SIG-M5 (cell line): ENCODE measurements at places on chromosomes 7 and 10.

DNA sequence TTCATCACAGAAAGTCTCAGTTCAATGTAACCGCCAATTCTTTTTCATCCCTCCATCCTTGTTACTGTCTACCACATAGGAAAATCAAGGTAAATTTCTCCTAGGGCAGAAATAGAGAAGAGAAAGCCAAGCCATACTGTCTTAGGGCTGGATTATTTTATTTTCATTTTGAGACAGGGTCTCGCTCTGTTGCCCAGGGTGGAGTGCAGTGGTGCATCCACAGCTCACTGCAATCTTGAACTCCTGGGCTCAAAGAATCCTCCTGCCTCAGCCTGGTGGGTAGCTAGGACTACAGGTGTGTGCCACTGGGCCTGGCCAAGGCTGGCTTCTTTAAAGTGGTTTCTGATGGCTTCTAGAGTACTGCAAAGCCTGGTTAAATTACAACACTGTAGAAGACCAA lies 181.7 kb downstream of the SRPK2 start:
- no peak for DNase-seq

- DNase-seq = no peak
These were observed 98.2 kb upstream of the NEBL start for GRCh38 chr10:20995123-20995987.

GRCh38 chr7:77812290-77812685 lies 13.7 kb downstream of the PHTF2 start:
- no peak for DNase-seq

DNA sequence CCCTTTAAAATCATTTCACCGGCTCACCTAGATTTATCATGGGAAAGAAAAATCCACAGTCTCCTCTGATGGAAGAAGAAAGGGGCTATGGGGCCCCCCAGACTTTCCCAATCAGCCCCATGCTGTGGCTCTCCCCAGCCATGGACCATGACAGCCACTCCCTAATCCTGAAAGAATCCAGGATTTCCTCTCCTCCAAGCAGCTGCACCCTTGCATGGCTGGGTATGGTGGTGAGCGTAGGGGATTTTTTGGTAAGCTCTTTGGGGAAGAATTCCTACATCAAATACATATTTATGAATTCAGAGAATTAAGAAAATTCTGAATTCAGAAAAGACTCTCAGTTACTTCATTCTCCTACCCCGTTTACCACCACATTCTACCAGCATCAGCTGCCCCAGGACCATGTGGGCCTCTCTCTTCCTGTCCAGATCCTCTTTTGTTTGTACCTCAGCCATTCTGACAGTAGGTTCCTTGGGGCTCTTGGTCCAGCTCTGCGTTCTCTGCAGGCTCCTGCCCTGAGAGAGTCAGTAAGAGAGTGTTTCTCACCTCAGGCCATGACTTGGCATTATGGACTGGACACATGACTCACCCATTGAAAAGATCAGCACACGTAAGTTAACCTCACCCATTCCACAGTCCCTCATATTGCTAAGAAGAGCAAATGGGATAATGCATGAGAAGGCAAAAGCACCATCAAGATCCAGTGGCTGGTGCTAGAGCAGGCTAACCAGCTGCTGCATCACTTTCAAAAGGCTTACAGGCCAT lies 337.8 kb downstream of the ELMO1 start:
- DNase-seq = no peak

DNA sequence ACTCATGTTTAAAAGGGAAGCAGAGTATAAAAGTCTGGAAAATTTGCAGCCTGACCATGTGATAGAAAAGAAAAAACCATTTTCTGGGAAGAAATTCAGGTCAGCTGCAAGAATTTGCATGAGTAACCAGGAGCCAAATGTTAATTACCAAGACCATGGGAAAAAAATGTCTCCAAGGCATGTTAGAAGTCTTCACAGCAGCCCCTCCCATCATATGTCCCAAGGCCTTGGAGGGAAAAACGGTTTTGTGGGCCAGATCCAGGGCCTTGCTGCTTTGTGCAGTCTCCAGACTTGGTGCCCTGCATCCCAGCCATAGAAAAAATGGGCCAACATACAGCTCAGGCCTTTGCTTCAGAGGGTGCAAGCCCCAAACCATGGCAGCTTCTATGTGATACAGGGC lies 1019.6 kb upstream of the SORCS1 start:
- no peak for DNase-seq

DNA sequence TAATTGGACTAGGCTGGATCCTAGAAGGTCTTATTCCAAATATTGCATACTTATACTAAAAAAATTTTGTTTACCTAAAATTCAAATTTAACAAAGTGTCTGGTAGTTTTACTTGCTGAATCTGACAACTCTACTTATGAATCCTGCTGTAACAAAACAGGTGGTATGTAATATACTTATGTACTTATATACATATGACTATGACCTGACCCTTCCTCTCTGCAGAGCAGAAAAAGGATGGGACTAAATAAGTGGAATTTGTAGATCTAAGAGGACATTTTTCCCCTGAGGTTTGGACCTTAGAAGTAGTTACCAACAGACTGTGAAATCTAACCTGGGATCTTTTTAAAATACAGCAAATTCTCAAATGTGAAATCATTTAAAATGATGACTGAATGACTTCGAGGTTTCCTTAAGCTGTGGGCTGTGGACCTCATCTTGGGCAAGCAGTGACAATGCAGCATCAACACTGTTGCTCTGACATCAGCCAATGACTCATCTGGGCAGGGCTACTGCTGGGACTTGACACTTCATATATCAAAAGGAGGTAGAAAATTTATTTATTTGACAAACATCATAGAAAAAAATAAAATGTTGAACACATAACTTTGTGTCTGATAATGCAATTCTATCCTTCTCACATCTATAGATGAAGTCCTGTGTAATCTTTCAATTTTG lies 73.6 kb downstream of the RELN start:
- DNase-seq = no peak

DNA sequence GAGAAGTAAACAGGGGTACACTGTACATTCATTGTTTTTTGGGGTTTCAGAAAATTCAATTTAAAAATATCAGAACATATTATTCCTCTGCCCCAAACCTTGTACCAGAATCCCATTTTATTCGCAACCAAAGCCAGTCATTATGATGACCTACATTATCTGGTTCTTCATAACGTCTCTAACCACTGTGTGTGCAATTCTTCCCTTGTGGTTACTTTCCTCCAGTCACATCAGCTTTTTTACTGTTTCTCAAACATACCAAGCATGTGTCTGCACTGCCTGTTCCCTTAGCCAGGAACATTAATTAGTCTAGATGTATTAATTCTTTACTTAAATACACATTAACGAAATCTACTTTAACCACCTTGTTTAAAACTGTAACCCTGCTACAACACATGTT lies 64.8 kb downstream of the THSD7A start:
- DNase-seq = no peak

DNA sequence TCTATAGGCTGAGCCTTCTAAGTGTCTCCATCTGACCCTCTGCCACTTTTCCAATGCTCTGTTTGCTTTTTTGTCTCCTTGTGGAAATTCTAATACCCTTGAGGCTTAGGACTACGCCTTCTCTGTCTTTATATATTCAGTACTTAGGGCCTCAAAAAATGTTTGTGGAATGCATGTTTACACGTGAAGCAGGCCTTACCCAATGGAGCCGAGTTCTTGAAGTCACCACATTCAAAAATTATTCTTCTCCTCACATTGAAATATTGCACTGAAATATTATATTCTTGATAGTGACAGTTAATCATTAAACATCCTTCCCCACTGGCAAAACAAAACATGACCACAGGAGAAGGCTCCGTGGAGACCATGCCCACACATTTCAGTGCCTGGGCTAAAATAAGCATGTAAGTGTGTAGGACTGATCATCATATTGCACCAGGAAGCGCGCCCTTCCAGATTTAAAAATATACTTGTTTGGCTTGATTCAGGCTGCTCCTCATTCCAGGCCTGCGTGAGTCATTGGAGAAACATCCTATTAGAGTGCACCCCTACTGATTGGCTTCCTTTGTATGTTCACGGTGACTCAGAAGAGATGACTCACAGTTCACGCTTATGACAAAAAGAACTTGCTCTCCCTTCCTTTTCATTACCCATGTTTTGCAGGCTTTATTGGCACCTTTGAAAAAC lies 307.4 kb upstream of the AOAH start:
- DNase-seq = peak; percentile 78

DNA sequence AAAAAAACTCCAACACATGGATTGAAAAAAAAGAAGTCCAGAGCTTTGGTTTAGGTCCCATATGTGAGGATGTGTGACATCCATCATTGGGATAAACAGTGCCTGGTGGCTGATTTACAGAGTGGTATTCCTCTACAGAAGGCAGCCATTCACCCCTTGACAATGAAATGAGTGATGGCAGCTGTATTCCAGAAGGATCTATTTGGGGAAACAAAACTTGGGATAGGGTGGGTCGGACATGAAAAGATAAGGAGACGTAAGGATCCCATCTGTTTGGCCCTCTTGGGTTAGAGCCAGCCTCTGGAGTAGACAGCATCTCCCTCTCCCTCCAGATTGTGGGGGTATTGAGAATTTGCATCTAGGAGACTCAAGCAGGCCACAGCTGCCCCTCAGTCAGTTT lies 15.2 kb upstream of the CREB5 start:
- no peak for DNase-seq
